ENCODE measurements at places on chromosomes 2 and 18. TPM values are rescaled to one million over a fixed set of nuclear protein-coding genes. Genes with fewer than 3 reads are reported as not detected.

SCN2A gene
- 0.30 TPM for total RNA-seq

DNAJC5G gene
- total RNA-seq, result not detected

UPP2 gene
- total RNA-seq, result not detected

CFAP65 gene
- 0.22 TPM for total RNA-seq

DNA sequence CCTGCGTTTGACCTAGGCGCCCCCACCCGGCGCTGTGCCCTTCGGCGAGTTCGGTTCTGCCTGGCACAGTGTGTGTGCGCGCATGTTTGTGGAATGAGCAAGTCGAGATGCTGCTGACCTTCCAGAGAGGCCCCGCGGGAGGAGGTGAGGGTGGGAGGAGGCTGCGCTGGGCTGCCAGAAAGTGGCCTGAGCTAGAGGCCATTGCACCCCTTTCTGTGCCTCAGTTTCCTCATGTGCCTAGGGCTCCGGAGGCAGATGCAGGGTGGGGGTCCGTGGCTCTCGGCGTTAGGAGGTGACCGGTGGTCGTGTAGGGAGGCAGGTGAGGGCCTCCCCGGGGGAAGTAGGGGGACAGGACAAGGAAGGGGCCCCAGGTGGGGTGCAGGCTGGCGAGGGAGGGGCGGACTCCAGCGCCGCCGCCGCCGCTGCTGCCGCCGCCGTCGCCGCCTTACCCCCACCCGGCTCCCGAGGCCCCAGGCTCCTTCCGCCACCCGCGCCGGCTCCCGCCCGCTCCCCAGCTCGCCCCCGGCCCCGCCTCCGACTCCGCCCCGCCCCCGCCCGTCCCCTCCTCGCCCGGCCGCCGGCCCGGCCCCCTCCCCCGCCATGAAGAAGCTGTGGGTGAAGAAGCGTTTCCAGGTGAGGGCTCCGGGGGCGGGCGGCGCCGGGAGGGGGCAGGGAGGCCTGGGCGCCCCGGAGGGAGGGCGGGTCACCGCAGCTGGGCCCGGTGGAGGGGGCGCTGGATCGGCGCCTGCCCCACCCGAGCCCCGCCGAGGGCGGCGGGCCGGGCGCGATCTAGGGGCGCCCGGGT is 7.0 kb downstream of the SPEG start:
- H3K4me3 ChIP-seq, result peak overlapping the region; percentile 79
- H3K4me1 ChIP-seq, result peaks cover 15% of the 10 kb centered on the region
- no peaks in the 10 kb centered on the region for H3K36me3 ChIP-seq
- H3K27me3 ChIP-seq, result peaks cover 79% of the 10 kb centered on the region

DNA sequence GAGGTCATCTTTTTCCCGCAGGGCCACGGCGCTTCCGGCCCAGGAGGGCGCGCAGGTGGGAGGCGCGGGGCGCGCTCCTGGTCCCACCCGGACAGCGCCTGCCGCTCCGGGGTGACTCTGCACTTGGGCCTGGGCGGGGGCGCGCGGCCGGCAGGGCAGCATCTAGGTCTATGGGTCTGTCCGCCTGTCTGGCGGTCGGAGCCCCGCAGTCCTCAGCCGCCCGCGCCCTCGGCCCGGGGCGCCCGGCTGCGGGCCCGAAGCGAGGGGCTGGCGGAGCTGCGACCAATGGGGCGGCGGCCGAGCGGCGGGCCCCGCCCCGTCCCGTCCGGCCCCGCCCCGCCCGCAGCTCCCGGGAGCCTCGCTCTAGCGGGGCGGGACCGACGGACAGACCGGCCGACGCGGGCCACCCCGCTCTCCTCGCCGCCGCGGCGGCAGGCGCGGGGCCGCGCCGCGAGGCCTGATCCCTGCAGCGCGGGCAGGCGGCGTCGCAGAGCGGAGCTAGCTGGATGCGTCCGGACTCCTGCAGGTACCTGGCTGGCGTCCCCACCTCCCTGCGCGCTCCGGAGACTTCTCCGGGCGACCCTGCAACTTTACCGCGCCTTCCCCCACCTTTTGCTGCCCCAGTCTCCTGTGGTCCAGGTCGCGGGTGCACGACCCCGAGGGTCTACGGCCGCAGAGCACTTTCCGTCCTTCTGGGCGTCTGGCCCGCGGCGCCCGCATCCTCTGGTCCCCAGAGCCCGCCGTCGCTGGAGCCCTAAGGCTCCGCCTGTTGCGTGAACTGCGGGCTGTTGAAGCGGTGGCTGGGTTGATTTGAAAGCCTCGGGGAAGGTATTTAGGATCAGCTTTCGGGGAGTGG is at the start of gene KCNS3:
KCNS3 (plus strand) TSS at position 387 of the 856 bp plus-strand sequence. CDS start 52,342 bp downstream, outside the sequence.
- peak; percentile 88 for DNase-seq
- no peak within 1 kb of the TSS for H3K27ac ChIP-seq
- H3K27me3 ChIP-seq, result peaks cover 60% of the 10 kb centered on the region
- H3K4me3 ChIP-seq, result peak within 1 kb of the TSS; percentile 92

DNA sequence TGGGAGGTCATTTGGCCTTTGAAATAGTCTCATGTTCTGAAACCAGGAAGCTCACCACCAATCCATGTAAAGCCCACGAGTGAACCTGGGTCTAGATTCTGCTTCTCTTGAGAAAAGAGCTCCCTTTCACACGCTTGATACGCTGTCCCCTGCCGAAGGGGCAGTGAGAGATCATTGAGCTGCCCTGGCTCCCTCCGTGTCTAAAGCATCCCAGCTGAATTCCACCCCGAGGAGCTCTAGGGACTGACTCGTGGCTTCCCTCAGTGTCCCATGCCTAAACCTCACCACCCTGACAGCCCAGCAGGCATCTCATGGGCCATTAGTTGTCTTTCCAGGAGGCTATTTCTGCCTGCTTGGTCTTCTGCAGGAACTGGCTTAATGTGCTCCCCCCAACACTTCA is 68.6 kb downstream of the COL6A3 start:
- H3K4me1 ChIP-seq, result no peaks in the 10 kb centered on the region
- H3K36me3 ChIP-seq, result no peaks in the 10 kb centered on the region
- H3K4me3 ChIP-seq, result no peak overlapping the region
- DNase-seq, result no peak
- no peak overlapping the region for H3K27ac ChIP-seq

DNA sequence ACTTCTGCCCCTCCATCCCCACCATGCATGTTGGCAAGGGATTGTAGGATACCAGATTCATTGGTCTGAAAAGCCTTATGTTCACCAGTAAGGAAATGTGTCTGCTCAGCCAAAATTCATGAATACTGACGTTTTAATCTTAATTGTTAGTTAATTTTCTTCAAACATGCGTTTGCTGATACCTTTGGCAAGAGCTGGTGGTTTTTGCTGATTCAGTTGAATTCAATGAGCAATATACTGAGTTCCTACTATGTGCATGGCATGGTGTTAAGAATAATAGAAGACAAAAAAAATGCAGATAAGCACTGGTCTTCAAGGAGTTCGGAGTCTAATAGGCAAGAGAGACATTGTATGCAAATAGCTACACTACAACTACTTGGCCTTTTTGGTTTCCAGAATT is 811.6 kb downstream of the BCL11A start:
- no peaks in the 10 kb centered on the region for H3K36me3 ChIP-seq
- H3K27ac ChIP-seq, result no peak overlapping the region
- DNase-seq, result no peak

All from neural progenitor cell (in vitro differentiated cells).